ENCODE measurements at places on chromosomes 11 and 22.

DNA sequence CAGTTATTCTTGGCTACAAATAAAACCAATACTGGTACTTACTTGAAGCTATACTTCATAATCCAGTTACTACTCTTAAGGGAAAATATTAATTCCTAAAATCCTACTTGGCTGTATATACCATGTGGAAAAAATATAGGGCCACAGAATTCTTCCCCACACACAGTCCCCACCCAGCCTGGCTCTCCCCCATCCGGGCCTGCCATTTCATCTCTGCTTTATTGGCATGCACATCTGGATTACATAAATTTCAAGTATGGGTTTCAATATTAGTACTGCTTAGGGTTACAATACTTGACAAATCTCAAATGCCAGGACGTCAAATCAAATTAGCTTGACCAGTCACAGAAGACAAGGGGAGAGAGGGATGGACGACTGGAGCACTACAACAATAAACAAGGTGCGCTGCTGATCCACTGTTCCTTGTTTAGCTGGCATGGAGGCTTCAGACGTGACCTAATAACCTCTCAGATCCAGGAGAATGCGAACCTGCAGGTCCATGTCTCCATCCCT, 81.4 kb downstream of the ABTB2 start:
- DNase-seq = no peak

DNA sequence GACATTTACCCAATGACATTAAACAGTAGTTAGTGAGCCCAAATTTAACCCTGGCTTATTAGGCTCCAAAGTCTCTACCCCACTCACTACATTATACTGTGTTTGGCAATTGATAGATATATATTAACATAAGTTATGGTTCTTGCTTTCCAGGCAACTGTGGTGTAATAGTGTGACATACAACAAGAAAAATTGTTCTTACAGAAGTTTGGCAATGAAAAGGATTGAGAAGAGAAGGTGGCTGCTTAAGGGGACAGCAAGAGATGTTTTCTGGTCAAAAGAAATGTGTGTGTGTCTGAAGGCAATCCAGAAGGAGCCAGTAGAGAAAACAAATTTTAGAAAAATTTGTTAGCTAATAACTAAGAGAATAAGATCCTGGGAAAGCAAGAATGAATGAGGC, 132.4 kb downstream of the SWAP70 start:
- no peak for DNase-seq

- DNase-seq = peak; percentile 10
Observed at GRCh38 chr11:18671246-18671645, 27.3 kb upstream of the TMEM86A start.

- DNase-seq = no peak
Observed at GRCh38 chr11:91230647-91231046, 994.0 kb upstream of the FAT3 start.

GRCh38 chr11:95531116-95531515, 258.5 kb downstream of the FAM76B start:
- no peak for DNase-seq

- DNase-seq = no peak
Observed at GRCh38 chr11:59765068-59765735, 10.0 kb downstream of the STX3 start.

DNA sequence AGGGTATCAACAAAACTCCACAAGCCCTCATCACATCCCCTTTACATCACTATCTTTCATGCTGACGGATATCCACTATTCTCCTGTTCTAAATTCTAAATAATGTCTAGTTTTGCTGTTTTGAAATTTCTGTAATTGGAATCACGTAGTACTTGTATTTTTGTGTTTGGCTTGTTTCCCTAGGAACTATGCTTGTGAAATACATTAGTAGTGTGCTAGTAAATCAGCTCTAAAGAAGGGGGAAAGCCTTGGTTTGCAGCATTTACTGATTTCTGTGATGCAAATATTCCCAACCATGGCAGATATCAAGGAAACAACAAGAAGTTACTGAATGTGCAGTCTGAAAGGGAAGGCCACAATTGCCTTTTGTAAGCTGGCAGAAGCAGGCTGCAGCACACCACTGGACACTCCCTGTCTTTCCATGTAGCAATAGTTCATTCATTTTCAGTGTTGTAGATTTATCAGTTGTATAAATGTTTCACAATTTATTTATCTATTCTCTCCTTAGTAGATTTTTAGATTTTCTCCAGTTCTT, 4.7 kb upstream of the FOLH1 start:
- no peak for DNase-seq

- no peak for DNase-seq
Observed at GRCh38 chr11:82995235-82995634, 76.5 kb downstream of the RAB30 start.

GRCh38 chr22:39135092-39135896, 17.2 kb downstream of the CBX7 start:
- peak; percentile 41 for DNase-seq

- no peak for DNase-seq
Observed at GRCh38 chr11:9619971-9620370, 43.9 kb upstream of the SWAP70 start.

DNA sequence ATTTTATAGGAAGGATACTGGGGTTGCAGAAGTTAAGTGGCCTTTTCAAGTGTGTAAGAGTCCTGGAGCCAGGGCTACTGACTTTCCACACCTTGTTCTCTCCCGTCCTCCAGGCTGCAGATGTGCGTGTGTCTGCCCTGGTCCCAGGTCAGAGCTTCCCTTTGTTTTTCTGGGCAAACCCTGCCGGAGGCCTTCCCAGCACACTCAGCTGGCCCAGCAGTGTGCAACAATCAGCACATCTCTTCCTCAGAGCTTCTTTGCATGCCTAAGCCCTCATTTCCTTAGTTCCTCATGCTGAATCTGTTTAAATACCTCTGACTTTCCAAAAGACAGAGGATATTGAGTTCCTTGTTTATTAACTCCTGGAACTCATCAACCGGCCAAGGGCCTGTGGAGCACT, 80.6 kb downstream of the KCNJ1 start:
- DNase-seq = no peak

GRCh38 chr11:79119491-79120284, 321.1 kb downstream of the TENM4 start:
- DNase-seq = no peak

GRCh38 chr22:35627267-35628041, 10.3 kb upstream of the MB start:
- DNase-seq = peak; percentile 59

GRCh38 chr22:50641696-50642607, 14.0 kb upstream of the ARSA start:
- no peak for DNase-seq
